ENCODE measurements at places on chromosomes 7 and 10. TPM values are rescaled to one million over a fixed set of nuclear protein-coding genes. Genes with fewer than 3 reads are reported as not detected.

DNA sequence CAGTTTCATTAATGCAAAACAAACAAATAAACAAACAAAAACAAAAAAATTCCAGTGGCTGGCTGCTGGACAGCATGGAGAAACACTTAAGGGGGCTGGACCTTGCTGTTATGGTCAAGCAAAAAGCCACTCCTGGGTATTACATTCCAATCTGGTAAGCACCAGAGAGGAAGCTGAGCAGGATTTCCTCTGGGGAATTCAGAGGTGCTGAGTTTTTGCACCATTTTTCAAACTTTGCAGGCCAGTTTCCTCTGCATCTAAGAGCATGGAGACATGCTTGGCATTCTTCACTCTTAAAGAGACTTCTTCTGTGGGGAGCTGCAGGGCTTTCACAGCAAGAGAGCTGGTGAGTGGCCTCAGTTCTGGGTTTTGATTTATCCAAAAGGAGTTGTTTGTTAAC lies 84.5 kb downstream of the FZD1 start:
- no peak for DNase-seq

GRCh38 chr10:117363028-117363427 lies 12.2 kb downstream of the PDZD8 start:
- DNase-seq, result no peak

- no peak for DNase-seq
Measured at GRCh38 chr7:137970253-137970975, 31.5 kb downstream of the CREB3L2 start.

- no peak for DNase-seq
Measured at GRCh38 chr10:74863551-74863950, 37.2 kb downstream of the KAT6B start.

DNA sequence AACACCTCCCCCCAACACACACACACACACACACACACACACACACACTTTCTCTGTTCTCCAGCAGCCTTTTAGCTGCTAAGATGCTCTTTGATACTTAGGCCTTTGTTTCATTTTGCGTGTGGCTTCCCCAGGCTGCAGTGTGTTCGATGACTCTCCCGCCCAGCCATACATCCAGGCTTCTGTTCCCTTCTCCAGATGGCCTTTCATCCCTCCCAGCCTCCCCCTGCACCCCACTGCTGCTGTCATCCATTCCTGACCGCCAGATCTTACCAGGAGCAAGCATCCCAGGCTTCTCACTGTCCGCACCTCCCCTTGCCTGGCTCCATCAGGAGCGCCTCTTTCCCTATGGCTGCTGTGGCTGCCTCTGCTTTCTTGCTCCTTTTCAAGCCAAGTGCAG lies 77.8 kb upstream of the PPIF start:
- DNase-seq, result no peak

- no peak for DNase-seq
Measured at GRCh38 chr7:7265081-7266075, 83.0 kb downstream of the C1GALT1 start.

Gene ENTPD1
- 5.8 TPM for total RNA-seq

- DNase-seq, result peak; percentile 57
Measured at GRCh38 chr7:30548845-30549244, 44.2 kb upstream of the GGCT start.

DNA sequence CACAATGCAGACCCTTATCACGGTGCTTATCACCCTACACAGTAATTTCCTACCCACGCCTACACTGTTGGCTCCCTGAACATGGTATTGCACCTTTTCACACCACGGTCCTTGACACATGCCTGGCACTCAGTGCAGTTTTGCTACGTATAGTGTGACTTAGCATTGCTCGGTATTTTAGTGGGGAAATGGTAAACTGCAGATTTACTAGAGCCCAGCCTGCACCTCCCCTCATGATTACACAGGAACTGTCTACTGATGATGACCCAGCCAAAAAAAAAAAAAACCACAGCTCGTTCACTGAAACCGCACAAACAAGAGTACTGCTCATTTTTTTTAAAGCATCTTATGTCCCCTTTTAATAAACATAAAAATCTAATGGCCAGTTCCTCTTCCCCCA lies 124.2 kb upstream of the ZNF746 start:
- no peak for DNase-seq

Gene FMC1
- total RNA-seq, result 23.5 TPM

Gene HOXA10
- 23.4 TPM for total RNA-seq

DNA sequence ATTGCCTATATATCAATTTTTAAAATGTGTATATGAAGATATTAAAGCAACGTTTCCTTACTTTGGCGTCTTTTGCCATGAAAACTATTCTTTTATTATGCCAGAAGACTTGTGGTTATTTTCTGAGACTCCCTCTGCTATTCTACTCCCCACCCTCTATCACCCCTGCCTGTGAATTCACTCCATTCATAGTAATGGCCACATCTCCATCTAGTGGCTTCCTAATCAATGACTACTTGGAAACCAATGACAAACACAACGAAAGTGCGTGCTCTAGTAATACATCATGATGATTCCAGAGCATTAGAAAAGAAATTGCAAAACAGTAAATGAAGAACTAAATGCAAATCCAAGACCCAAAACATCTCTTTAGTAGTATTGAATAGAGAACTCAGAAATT lies 186.7 kb upstream of the HGF start:
- no peak for DNase-seq

DNA sequence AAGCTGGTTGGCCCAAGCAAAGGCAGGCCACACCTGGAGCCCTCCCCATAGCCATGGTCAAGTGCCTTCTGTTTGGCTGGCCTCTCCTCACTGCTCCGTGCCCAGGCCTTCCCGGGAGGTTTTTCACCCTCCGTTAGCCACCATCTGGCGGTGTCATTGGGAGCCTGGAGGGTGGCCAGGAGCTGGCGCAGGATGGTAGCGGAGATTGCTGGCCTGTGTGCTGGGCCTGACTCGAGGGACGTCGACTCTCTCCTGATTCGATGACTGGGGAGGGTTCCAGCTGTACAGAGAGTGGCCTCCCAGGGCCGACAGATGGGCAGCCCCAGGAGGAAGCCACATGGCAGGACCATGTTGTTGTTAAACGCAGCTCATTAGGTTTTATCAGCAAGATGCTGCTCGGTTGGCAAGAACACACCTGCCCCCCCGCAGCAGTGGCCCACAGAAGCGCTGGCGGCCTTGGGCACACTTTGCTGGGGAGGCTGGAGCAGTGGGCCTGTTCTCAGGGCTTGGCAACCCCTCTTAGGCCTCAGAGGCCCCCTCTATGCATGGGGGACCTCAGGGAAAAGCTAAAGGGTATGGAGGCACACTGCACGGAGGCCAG lies 64.0 kb upstream of the CACUL1 start:
- DNase-seq, result no peak

GRCh38 chr7:767580-767940 lies 40.5 kb upstream of the PRKAR1B start:
- no peak for DNase-seq

Gene LBX1
- not detected for total RNA-seq

GRCh38 chr7:19377611-19378344 lies 232.6 kb upstream of the FERD3L start:
- DNase-seq, result no peak

- no peak for DNase-seq
Measured at GRCh38 chr10:124086787-124087671, 6.4 kb downstream of the CHST15 start.

DNA sequence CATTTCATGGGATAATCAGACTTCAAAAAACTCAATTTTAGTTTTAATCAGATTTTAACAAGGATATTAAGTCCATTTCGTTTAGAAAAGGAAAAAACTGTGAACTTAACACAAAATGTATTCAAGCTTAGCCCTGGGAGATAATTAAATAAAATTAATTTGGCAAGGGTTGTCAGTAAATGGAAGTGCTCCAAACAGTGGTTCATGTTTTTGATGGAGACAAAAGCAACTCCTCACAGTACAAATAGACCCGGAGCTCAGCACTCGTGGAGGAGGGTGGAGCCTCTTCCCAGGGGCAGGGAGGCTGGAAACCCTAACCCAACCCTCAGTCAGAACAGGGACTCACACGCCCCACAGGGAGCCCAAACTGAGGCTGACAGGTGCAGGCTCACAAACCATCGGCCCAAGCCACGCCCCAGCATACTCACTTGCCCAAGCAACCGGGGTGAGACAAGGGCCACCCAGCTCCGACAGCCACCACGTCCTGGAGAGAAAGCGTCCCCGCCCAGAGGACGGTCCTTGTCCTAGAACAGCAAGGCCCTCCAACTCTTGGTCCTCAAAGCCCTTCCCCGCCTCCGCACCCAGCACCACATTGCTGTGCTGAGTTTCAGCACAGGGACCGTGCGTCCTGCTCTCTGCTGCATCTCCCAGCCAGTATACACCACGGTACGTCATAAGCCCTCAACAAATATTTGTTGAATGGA lies 39.8 kb downstream of the MAD1L1 start:
- DNase-seq, result no peak

Gene POLR2J2
- 7.9 TPM for total RNA-seq

DNA sequence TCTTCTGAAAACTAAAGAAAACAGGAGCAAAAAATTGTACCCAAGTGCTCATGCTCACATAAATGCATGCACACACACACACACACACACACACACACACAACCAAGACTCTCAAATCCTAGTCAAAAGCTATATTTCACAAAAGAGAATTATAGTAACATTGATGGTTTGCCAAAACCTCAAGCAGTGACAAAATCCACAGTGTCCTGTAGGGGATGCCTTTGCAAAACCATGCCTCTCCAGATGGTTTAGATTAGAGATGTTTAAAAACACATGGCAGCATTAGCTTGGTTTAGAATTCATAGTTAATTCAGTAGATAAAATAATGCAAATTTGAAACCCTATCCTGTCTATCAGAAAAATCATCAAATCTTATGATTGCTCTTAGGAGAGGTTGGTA lies 232.2 kb downstream of the DYNC1I1 start:
- no peak for DNase-seq

Gene SLC16A9
- 42.3 TPM for total RNA-seq

- no peak for DNase-seq
Measured at GRCh38 chr7:116239434-116239833, 29.1 kb downstream of the TES start.

Gene CXCL12
- total RNA-seq, result 15.5 TPM

- no peak for DNase-seq
Measured at GRCh38 chr7:83362871-83363550, 200.3 kb upstream of the PCLO start.

Gene WEE2
- not detected for total RNA-seq

DNA sequence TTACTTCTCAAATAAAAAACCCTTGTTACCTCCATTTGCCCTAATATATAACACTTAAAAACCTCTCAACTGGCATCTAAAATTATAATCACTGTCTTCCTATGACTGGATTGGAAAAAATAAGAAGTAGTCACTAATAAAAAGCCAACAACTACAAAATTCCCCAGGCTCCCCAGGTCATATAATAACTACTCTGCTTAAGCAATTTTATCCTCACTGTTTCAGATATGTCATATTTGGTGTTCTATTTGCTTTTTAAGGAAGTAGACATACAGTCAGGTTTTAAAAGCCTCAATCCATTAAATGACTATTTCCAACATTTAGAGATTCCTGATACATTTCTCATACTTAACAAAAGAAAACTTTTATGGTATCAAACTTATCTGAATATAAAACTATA lies 2.4 kb downstream of the H2AZ2 start:
- DNase-seq, result no peak

DNA sequence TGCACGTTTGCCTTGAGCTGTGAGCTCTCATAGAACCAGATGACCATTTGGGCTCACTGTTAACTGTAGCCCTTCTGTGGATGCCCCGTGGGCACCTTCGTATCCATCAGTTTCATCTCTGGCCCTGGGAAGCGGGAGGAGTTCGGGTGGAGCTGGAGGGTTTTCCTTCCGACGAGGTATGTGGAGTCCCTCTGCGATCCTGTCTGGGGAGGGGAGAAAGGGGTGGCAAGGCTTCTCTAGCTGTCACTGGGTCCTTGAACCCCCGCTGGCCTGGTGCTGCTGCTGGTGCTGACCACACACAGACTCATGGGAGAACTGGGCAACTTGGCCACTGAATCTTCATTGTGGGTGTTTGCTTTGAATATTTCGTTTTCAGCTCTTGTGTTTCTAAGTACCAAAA lies 32.7 kb downstream of the INPP5A start:
- DNase-seq, result no peak

- no peak for DNase-seq
Measured at GRCh38 chr7:116802746-116803152, 59.6 kb upstream of the CAPZA2 start.

DNA sequence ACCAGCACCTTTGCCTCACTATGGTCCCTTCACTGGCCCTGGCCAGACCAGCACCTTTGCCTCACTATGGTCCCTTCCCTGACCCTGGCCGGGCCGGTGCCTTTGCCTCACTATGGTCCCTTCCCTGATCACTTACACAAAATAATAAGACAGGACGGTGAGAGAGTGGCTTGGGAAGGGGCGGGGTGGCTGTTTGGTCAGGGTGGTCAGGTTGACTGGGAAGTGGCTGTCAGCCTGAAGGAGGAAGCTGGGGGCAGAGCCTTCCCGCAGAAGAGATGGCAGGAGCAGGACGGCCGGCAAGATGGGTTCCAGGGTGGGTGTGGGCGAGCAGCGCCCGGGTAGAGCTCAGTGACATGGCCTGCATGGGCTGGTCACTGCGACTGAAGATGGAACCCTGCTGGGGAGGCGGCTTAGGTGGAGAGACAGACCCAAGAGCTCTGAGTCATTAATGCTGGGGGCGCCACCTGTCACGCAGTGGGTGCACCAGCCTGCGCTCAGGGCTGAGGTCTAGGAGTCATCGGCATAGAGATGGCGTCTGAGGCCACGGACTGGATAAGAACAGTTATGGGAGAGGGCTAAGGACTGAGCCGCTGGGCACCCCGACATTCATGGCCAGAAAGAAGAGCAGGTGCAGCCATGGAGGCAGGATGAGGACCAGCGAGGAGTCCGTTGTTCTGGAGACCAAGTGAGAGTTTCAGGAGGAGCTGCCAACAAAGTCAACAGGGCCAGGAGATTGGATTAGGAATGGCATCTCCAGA lies 91.8 kb downstream of the CHST15 start:
- DNase-seq, result no peak

DNA sequence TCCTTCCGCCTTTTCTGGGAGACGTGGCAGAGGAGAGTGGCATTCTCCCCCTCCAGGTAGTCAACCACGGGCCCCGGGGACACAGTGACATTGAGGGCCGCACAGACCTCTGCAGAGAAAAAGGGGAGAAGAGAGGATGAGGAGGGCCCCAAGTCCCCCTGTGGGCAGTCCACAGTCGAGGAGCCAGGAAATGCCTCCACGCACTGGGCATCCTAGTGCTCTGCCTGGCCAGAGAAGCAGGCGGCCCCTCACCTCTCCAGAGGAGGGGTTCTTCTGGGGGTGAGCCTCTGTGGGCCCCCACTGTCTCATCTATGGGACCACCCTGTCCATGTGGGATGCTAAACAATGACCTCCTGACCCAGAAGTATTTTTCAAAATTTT lies 7.4 kb downstream of the VSTM4 start:
- no peak for DNase-seq

Gene TMEM139
- 21.8 TPM for total RNA-seq

DNA sequence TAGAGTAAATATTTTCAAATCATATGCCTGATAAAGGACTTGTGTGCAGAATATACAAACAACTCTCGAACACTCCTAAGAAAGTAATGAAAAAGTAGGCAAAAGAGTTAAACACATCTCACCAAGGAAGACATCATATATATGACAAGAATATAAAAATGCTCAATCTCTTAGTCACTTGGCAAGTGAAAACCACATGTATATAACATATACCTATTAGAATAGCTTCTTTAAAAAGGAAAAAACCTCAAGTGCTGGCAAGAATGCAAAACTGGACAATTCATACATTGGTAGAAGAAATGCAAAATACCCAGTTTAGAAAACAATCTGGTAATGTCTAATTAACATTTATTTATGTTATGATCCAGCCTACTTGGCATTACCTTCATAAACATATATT lies 146.6 kb upstream of the DGKB start:
- no peak for DNase-seq

Measured in left colon (tissue), 2 donors.